NCI-H1048 (cell line): ENCODE measurements at places on chromosomes 7 and 10.

- no peak for DNase-seq
Measured at GRCh38 chr7:82194016-82194643, 249.4 kb downstream of the CACNA2D1 start.

DNA sequence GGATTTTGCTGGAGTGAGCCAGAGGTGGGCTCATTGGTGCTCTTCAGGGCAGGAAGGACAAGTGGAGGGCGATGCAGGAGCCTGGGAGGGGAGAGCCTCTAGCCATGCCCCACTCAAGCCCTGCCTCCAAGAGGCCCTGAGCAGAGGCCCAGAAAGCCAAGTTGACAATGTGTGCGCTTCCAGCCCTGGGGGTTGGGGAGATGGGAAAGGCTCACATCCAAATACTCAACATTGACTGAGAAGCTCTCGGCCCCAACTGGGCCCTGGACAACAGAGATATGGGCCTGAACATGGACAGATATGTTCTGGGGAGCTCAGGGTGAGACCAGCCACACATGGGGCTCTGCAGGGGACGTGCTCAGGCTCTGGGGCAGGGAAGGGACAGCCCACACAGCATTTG is 39.0 kb downstream of the FRMPD2 start:
- DNase-seq, result no peak

DNA sequence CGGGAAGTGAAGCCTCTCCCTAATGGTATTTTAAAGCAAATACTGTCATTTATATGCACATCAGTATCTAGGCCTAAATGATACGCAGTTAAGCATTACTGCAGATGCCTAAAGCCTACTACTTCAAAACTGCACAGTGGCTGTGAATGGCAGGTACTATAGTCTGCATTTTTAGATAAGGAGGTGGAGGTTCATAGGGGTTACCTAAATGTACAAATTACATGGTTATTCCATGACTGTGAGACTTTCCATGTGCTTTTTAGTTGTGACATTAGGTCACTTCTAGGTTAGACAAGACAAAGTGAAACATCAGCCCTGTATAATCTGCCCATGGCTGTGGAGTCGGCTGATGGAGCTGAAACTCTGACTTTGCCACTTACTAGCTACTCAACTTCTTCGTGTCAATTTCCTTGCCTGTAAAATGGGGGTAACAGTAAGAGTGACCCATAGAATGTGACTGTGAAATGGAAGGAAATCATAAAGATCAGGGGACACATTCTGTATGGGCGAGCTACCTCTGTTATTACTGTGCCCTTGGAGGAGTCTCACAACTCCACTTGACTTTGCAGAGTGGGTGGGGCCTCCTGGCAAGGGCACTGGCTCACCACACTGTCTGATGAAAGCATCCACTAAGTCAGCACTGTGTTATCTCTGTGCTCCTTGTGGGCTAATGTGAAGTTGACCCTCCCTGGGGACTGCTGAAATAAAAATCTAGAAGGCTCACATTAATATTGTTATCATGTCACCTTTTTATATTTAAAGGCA is 239.4 kb downstream of the TNS3 start:
- DNase-seq, result no peak

- DNase-seq, result no peak
Measured at GRCh38 chr7:96311967-96312366, 9.9 kb downstream of the SLC25A13 start.

DNA sequence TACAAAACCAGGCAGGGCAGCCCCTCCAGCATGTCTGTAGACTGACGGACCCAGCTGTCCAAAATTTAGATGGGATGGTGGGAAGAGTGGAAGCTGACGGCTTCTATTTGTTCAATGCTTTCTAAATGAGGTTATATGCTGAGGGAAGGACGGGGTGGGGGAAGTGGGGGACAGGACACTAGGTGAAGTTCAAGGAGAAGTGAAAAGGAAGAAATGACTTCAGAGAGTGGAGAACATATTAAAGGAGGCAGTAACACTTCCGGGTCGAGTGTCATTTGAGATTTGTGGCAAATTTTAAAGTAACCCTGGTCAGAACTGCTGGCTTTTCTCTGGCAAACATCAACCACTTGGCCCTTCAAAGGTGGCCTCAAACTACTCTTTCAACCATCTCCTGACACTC is 9.4 kb downstream of the PIP4K2A start:
- DNase-seq, result no peak

DNA sequence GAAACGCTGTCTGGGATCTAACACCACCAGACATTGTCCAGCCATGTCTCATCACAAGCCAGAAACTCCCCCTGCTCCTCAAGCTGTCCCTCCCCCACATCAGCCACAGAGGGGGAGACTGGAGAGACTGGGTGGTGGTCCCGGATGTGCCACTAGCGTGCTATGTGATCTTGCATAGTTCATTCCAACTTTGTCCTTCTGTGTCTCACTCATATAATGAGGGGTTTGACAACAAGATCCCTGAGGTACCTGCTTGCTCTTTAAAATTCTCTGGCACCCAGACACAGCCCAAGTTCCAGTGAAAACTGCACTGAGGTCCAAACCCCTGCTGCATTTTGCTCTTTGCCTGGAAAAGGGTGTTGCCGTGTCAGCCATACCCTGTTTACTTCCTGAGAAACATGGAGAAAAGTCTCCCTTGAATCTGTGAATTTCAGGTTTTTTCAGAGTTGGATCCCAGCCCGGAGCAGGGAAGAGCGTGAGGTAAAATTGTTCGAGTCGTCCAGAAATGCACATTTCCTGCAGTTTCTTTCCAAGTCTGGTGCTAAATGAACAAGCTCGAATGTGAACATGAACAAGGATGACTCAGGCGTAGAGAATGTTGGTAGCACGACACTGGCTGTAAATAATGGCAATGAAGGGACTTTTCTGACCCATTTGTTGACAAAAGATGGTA is 156.6 kb downstream of the CCDC3 start:
- DNase-seq, result no peak

DNA sequence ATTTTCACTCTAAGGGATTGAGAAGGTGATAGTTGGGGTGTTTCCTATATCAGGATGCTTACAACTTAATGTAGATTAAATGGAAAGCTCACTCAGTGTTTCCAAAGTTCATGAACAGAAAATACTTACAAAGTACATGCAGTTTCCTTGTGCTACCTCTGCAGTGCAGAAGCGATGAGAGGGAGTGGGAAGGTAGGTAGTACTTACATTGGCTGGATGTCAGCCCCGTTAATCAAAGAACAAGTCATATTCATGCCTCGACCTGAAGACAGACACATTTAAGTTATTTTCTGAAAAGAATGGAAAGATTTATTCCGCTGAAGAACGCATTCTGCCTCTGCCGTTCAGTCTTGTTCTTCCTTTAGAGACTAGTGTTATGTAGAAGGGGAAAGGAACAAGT is 93.1 kb downstream of the ZMYND11 start:
- DNase-seq, result no peak

GRCh38 chr10:51892965-51893658 is 193.7 kb upstream of the CSTF2T start:
- no peak for DNase-seq

DNA sequence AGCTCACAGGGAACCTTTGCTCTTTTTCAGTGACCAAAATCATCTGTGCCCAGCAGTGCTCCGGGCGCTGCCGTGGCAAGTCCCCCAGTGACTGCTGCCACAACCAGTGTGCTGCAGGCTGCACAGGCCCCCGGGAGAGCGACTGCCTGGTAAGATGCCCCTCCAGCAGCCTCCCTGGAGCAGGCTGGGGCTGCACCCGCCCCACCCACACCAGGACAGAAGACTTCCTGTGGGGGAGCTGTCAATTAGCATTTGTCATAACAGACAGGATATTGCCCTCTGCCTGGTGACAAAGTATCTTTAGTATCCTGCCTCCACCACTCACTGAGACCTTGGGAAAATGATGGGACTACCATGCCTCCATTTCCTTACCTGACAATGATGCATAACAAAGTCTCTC is 133.7 kb downstream of the EGFR start:
- no peak for DNase-seq

DNA sequence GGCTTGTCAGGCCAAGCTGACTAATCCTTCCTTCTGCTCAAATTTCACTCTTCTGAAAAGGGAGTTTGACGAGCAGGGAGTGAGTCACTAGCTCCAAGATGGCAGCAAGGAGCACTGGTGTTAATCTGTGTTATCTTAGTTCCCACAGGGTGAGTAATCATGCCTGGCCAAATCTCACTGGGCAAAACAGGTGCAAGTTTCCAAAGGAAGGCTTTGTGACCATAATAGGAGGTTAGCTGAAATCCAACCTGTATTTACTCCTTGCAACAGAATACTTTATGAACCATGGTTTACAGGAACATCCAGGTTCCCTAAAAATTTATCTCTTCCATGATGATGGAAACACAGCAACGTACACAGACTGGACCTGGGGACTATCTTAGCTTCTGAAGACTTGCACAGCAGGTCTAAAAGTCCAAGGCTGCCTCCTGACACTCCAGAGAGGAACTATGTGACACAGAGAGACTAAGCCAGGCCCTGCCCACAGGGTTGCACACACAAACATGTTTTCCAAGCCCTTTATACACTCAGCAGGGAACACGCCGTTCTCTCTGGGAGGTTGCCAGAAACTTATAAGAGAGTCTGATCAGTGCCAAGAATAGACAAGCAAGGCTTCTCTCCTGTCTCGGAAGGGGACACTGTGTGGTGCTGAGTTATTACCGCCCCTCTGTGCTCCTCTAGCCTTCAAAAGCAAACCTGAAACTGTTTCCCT is 46.3 kb downstream of the PDK4 start:
- no peak for DNase-seq

- DNase-seq, result no peak
Measured at GRCh38 chr7:82521906-82522445, 78.4 kb upstream of the CACNA2D1 start.

- DNase-seq, result no peak
Measured at GRCh38 chr10:84226616-84227015, 1.3 kb upstream of the LRIT2 start.

- DNase-seq, result no peak
Measured at GRCh38 chr10:73591935-73592699, 975 bp upstream of the USP54 start.

GRCh38 chr7:69941077-69941651 is 342.9 kb downstream of the AUTS2 start:
- no peak for DNase-seq

- no peak for DNase-seq
Measured at GRCh38 chr10:75456122-75456521, 24.7 kb downstream of the LRMDA start.

GRCh38 chr10:119706521-119707278 is 19.1 kb upstream of the INPP5F start:
- no peak for DNase-seq

DNA sequence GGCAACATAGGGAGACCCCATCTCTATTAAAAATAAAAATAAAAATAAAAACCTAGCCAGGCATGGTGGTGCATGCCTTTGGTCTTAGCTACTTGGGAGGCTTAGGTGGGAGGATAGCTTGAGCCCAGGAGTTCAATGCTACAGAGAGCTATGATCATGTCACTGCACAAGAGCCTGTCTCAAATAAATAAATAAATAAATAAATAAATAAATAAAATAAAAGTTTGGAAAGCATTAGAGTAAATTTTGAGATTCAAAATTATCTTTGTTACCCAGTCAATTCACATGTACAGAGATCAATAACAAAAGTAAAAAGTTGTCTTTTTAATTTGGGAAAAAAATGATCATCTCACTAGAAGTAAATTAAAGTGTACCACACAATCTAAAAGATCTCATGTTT is 255.8 kb upstream of the MYO3A start:
- DNase-seq, result no peak
